ENCODE measurements at places on chromosomes 6 and 20.

DNA sequence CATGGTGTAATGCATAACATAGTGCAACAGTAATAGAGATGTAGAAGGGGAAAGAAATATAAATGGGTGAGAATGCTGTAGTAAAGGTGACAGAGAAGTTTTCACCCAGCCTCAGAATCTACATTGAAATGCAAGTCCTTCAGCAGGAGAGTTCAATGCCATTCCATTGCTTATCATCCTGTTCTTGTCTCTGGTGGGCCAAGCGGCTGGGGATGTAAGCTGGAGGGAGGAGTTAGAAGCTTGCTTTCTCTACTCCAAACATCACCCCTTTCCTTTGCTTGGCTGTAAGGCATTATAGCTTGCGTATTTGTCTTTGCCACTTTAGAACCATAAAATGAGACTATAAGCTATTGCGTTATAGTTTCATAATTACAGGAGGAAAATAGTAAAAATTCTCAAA, 2.2 kb upstream of the FUT9 start:
- no peak for DNase-seq

GRCh38 chr20:59359906-59360725, 59.7 kb downstream of the EDN3 start:
- no peak for DNase-seq

DNA sequence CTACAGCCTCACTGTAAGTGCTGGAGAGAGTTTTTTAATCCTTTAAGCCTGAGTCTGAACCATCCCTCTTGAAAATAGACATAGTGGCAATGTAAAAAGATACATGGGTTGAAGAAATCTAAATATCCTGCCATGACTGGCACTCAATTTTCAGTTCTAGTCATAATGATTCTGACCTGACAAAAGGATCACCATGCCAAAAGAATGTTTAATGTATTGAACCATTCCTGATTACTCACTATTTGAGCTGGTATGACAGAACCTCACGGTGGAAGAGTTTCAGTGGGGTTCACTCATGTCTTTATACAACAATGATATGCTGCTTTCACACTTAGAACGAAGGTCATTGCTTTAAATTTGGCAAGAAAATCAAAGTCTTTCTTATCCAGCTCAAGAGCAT, 93.4 kb downstream of the HIVEP2 start:
- no peak for DNase-seq

- no peak for DNase-seq
Observed at GRCh38 chr20:40986774-40987173, 41.8 kb upstream of the TOP1 start.

- no peak for DNase-seq
Observed at GRCh38 chr20:46709459-46710152, at the start of gene SLC2A10. SLC2A10 (plus strand) TSS chr20:46709649; CDS start chr20:46709737, 88 bp downstream.

- DNase-seq: no peak
Observed at GRCh38 chr20:34210271-34210670, 31.0 kb upstream of the ASIP start.

GRCh38 chr6:89146718-89147700, 1.2 kb downstream of the PM20D2 start:
- DNase-seq: peak; percentile 60

GRCh38 chr6:26415791-26416190, 13.7 kb downstream of the BTN3A1 start:
- DNase-seq: no peak

DNA sequence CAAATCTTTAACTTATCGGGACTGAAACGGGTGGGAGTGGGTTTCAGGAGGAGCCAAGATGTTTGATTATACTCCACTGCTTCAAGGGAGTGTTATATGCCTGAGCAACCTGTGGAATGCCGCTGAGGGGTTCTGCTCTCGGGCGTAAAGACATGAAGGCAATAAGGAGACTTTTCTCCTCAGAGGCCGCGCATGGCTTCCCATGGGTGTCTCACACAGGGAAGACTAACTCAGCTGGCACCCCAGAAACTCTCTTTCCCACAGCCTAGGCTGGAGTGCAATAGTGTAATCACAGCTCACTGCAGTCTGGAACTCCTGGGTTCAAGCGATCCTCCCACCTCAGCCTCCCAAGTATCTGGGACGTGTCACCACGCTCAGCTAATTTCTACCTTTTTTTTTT, 5.1 kb upstream of the C20orf141 start:
- no peak for DNase-seq

DNA sequence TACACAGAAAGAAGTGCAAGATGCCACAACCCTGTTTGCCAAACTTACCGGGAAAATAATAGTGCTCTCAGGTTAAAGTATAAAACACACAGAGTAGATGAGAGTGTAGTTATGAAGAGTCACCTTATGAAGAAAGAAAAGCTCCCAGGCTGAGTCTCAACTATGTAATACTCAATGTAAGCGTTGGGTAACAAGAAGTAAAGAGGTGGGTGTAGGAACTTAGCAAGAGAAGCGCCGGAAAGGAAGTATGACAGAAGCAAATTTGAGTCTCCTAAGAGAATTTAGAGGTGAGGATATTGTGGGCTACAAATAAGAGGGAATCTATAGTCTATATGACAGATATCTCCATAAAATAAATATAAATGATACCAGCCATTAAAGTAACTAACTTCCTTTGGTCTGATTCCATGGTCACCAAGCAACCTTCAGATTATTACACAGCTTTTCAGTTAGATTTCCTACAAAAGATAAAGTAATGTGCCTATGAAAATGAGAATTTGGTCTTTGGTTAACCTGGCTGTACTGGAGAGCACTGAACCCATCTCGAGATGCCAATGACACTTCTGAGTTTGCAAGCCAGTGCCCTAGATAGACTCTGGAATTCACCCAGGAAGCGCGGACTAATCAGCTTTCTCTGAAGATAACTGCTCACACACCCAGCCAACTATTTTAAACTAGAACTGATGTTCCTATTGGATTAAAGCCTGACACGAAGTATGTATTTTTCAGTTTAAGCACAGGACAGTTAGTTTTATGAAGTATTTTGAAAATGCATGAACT, 1.8 kb downstream of the TUBE1 start:
- no peak for DNase-seq

- no peak for DNase-seq
Observed at GRCh38 chr6:78594668-78595066, 272.7 kb upstream of the IRAK1BP1 start.

DNA sequence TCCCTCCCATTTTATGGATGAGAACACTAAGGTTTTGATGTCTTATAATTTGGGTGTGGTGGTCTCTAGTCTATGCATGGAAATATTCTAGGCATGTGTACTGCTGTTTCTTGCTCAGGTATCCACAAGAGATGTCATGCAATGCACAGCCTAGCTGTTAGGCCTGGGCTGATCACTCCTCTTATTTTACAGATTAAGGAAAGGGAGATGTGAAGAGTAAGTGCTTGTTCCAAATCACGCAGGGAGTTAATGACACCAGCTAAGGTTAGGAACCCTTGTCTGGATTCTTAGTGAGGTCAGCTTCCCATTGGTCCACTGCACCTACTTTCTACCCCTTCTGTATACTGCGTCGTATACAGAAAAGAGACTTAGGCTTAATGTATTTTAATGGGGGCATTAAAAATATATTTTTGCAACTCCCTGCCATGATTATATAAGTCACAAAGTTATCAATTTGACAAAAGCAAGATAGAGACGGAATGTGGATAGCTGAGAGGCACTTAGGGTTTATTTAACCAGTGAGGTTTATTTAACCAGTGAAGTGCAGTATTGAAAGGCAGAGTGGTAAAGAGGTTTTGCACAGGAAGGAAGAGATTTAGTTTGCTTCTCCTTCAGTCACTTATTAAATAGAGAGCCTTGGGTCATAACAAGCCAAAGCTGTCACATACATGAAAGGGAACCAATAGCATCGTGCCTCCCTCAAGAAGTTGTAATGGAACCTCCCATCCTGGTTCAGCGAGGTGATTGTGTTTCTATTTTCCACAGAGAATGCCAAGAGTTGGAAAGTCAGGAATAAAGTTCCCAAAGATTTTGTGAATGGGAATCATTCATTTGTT, 95.0 kb upstream of the FAM184A start:
- no peak for DNase-seq

Data from HS-5 (cell line).